Chondrocyte (in vitro differentiated cells): ENCODE measurements at places on chromosomes 3 and 15. TPM values are rescaled to one million over a fixed set of nuclear protein-coding genes. Genes with fewer than 3 reads are reported as not detected.

DNA sequence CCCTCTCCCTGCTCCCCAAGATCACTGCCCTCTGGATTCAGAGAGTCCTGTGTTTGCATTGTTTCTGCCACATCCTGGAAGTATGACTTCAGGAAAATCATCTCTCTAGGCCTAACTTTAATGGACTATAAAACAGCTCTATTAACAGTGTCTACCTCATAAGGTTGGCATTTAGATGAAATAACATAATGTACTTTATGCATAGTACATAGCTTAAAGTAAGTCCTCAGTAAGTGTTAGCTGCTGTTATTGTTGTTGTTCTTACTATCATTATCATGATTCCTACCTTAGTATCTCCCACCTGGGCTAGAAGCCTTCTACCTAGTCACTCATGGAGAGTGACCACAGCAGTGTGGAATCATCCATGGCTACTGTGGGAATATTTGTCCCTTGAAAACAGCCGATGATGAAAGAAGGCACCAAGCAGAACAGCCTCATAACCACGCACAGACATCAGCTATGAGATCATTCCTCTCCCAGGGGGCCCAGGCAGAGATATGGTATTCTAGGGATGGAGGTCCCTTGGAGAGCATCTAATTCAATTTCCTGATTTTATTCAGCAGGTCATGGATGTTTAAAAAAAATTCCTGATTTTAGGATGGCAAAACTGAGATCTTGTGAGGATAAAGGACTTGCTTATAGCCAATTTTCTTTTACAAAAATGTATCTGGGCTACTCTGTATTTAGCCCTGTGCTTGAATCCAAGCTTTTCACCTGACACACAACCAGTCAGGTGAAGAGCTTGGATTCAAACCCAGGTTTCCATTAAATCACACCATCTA, 1.9 kb downstream of the FSD2 start:
- DNase-seq = no peak

DNA sequence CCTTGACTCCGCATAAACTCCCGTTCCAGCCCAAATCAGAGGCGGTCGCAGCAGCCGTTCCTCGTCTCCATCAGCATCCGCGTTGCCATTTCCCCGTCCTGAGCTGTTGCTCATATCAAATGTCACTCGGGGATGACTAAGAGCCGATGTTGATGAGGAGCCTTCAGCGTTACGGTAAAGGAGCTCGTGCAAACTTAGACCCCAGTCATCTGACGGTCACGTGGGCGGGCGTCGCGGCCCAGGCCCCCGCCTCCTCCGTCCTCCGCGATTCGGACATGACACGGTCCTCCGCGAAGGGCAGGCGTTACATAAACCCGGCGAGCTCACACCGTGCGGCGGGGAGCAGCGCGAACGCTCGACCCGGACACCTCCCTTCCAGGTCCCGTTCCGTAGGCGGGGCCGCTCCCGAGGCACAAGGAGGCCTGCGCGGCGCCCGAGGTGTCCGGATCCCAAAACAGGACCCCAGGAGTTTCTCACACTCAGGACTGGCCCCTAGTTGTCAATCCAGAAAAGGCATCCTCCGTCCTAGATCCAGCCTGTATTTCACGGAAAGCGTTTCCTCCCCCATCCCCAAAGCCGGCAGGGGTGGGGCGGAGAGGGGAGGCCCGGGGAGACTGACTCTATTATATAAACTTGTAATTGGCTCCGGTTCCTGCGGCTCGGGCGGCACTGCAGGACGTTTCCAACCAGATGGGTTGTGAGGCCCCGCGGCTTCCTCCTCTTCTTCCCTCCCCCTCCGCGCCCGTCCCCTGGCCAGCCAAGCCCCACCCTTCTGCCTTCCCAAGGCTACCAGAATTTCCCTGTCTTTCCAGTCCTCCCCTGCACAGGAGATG, 100.0 kb upstream of the IGF1R start:
- no peak for DNase-seq

GRCh38 chr15:54288049-54288448, 309.8 kb downstream of the UNC13C start:
- DNase-seq = no peak

DNA sequence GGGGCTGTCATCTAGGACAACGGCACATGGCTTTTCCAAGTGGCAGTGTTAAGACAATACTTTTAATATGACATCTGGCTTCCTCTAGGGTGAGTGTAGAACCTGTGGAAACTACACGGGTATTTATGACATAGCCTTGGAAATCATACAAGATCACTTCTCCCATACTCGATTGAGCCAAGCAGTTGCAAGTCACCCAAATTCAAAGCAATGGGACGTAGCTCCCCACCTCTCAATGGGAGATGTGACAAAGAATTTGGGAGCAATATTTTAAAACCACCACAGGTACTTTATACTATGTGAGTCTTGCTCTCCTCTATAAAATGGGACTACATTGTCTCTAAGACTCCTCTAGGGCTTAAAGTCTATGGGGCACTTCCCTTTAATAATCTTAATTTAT, 93.5 kb downstream of the TGFBR2 start:
- DNase-seq = no peak

DNA sequence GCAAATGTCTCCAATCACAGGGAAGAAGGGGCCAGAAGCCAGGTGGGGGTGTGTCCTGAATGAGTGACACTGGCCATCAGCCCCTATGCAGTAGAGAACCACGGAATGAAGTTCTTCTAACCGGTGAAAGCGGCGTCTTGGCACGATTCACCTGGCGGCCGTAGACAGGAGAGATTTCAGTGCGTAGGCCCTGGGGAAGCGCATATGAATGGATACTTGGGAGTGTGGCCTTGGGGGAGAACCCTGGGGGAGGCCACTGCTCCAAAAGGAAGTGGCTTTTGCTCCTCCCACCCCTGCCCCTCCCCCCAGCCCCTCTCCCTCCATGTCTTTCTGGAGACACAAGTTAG, 43.6 kb downstream of the RBPMS2 start:
- no peak for DNase-seq

DNA sequence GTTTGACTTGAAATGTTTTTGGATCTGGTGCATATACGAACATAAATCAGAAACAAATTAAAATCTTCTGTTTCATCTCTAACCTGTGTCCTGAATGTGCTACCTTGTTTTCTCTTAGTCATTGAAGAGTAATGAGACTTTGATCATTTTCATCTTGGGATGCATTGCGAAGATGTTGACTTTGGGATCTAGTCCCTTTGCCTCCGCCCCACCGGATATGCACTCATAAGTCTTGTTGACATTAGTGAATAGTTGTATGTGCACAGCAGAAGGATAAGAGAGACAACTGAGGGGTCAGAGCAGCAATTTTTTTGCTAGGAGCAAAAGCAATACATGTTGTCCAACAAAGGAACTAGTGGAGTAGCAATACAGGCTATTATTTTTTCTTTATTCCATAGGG, 35.9 kb upstream of the SPRED1 start:
- DNase-seq = no peak

GRCh38 chr3:127483902-127484591, 106.5 kb downstream of the TPRA1 start:
- no peak for DNase-seq

DNA sequence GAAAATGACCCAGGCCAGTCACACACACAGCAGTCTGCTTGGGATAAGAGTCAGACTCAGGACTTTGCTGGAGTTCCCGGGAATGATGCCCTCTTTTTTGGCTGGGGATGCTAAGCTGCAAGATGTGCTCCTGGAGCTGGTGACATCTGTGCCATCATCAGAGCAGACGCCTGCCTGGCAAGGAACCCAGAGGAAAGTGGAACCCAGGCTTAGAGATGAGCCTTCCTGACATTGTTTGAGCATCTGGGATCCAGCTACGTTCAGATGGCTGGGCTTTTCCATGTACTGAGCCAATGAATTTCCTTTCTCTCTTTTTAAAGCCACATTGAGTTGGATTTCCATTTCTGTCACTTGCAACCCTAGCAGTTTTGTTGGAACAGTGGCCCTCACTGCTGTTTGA, 53.3 kb downstream of the EBLN2 start:
- no peak for DNase-seq

GRCh38 chr3:57758686-57759085, 2.6 kb downstream of the SLMAP start:
- no peak for DNase-seq

GRCh38 chr3:152480282-152480953, 211.7 kb downstream of the MBNL1 start:
- DNase-seq = no peak

GRCh38 chr3:152635389-152635788, 199.5 kb upstream of the P2RY1 start:
- DNase-seq = no peak

- DNase-seq = no peak
Observed at GRCh38 chr3:103786296-103786695, 1351.5 kb downstream of the ZPLD1 start.

- no peak for DNase-seq
Observed at GRCh38 chr3:60610441-60611112, 640.7 kb downstream of the FHIT start.

- DNase-seq = no peak
Observed at GRCh38 chr15:31326875-31327668, 437 bp downstream of the KLF13 start.

DNA sequence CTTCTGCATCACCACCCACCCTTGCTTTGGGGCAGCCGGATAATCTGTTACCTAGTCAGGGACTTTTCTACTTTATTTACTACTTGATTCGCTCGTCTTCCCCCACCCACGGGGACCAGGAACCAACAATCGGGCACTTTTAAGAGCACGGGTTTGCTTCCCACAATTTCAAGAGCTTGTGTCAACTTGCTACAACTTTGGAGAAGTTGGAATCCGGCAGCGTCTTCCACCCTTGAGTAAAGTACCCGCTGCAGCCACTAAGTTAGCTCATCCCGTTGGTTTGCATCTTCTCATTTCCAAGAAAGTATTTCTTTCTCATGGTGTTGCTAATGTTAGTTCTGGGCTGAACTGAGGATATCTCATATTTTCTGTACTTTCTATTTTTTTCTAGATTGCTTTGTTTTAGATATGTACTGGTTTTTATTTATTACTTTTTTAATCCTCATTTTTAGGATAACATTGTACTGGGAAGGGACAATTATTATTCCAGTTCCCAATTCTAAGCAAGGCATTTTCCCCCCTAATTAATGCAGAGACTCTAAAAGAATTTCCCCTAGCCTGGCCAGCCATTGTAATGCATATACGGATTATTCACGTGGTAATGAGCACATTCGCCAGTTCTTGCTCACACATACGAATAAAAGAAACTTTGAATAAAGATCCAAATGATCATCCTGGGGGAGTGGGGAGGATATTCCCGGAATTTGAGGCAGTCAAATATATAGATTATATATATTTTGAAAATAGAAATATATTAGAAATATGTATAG, 4.0 kb downstream of the SOX2 start:
- DNase-seq = no peak

DNA sequence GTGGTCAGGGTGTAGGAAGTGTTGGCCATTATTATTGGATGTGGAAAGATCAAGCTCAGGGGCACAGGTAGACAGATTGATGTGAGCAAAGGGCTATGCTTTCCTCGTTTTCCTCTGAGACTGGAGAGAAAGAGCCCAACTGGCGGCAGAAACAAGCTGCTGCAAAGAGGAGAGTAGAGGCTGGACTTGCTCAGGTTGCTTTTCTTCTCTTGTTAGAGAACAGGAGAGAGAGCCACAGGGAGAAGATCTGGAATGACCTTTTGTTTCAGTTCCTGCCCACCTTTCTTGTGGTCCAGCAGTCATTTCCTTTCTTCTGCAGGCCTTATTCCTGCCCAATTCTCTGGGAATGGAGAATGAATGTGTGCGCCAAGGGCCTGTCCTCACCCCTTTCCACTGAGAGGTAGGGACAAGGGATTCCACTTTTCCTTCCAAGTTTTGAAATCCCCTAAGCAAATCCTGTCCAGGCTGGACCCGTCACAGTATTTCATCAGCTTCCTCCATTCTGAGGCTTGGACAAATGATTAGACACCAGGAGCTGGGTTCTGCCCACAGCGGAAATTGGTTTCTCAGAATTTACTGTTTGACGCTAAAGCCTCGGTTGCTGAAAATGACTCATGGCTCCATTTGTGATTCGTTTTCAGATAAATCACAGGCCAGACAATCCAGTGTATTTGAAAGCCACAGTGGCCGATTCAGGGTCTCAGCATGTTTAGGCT, 16.1 kb downstream of the ZNF80 start:
- DNase-seq = no peak

- DNase-seq = no peak
Observed at GRCh38 chr3:162865466-162865865, 1368.9 kb downstream of the OTOL1 start.

DNA sequence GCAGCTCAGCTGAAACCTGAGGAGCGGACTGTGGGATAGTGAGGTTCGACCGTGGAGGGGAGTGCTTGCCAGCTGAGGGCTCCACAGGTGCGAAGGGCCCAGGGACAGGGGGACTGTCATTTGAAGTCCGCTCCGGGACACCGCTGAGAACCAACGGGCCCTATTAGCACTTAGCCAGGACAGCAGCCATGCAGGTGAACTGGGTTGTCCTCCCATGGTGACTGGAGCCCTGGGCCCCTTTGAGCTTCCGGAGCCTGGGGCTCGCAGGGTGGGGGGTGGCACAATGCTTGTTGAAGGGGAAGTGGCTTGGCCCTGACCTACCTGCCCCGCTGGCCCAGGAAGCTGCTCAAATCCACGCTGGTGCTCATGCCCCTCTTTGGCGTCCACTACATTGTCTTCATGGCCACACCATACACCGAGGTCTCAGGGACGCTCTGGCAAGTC, 24.7 kb downstream of the PTH1R start:
- peak; percentile 75 for DNase-seq

GRCh38 chr15:100717596-100717995, 115.2 kb downstream of the ASB7 start:
- no peak for DNase-seq

GRCh38 chr15:95503107-95503506, 827.4 kb upstream of the NR2F2 start:
- no peak for DNase-seq

DNA sequence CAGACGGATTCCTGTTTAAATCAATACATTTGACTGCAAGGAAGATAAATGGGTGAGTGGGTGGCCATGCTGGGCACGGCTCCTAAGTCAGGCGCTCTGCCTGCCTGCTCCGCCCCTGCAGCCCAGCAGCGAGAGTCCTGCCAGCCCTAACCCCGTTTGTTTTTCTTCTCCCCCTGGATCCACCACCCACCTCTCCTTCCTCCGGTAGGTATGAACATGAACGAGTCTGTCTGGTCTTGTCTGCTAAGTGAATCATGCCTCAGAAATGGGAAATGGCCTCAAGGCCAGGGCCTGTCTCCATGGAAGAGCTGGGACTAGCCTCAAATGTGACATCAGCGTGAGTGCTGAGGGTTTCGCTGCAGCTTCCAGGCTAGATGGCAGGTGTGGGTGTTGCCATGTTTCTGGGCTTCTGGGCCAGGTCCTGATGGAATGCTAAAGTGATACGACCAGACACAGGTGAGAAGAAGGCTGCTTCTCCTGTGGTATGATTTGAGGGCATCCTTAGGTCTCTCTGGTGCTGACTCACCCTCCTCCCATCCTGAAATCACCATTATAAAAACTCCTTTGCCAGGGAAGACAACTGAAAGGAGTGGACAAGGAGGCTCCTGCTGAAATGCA, 5.6 kb upstream of the FEM1B start:
- DNase-seq = no peak

Gene HCN4
- 0.05 TPM in 2 of 3 replicates, not detected in the other for total RNA-seq

Gene LRRN1
- 2.2 to 3.2 TPM (median 2.8 TPM) in 3 replicates for total RNA-seq

Gene DLL4
- total RNA-seq = 0.36 to 0.45 TPM in 2 of 3 replicates, not detected in the other

Gene CHL1
- not detected in 3 replicates for total RNA-seq

Gene CCR5
- total RNA-seq = not detected in 3 replicates

Gene CCNB2
- total RNA-seq = 5.3 to 10.4 TPM (median 9.7 TPM) in 3 replicates

Gene TRH
- total RNA-seq = not detected in 3 replicates

Gene MITF
- 4.7 to 5.7 TPM (median 5.2 TPM) in 3 replicates for total RNA-seq

Gene GBE1
- total RNA-seq = 53.8 to 68.4 TPM (median 55.0 TPM) in 3 replicates
